Progenitor cell of endocrine pancreas (in vitro differentiated cells): ENCODE measurements at places on chromosomes 7 and 10. TPM values are rescaled to one million over a fixed set of nuclear protein-coding genes. Genes with fewer than 3 reads are reported as not detected.

DNA sequence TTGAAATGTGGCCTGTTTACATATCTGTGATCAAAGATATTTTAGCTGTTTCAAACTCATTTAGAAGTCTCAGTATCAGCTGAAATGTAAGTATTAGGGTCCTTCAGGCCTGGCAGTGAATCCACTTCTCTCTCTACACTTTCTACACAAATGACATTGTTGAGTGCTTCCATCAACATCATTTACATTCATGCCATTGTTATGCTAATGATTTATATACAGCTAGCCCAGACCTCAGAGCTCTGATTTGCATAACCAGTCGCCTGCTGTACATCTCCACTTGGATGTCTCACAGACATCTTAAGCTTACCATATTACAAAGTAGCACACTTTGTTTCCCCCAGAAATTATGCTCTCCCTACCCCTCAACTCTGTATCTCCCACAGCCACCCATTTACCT, 71.6 kb downstream of the GSDME start:
- peaks cover 1% of the 10 kb centered on the region for H3K4me1 ChIP-seq
- DNase-seq: no peak
- H3K27ac ChIP-seq: no peak overlapping the region
- peaks cover 23% of the 10 kb centered on the region for H3K36me3 ChIP-seq
- H3K4me3 ChIP-seq: no peak overlapping the region
- no peaks in the 10 kb centered on the region for H3K27me3 ChIP-seq

GRCh38 chr10:4662576-4663161, 163.3 kb upstream of the AKR1E2 start:
- no peak overlapping the region for H3K4me3 ChIP-seq
- no peak for DNase-seq
- peaks cover 7% of the 10 kb centered on the region for H3K27me3 ChIP-seq
- peaks cover 16% of the 10 kb centered on the region for H3K4me1 ChIP-seq

- no peaks in the 10 kb centered on the region for H3K4me1 ChIP-seq
- H3K27me3 ChIP-seq: no peaks in the 10 kb centered on the region
- H3K27ac ChIP-seq: no peak overlapping the region
- H3K36me3 ChIP-seq: no peaks in the 10 kb centered on the region
- H3K4me3 ChIP-seq: no peak overlapping the region
Measured at GRCh38 chr10:51010977-51011376, 63.3 kb upstream of the PRKG1 start.

DNA sequence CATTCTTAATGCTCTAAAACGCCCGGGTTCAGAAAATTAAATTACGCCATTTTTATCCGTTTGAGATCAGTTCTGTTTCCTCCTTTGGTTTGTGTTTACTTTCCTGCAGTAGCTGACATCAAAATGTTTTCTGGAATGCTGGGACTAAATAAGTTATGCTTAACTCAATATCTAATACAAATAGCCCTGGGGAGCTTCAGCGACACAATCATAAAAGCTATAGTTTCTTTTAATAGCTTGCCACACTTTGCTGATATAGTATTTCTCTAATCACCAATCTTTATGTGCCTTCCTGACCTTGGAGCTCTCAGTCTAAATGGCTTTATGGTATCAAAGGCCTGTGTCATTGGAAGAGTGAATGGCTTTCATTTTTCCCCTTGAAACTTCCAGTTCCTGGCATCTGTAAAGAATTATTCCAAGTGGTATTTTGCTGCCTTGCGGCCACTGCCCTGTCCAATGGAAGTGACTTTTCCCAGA, 202.7 kb downstream of the HDAC9 start:
- peaks cover 6% of the 10 kb centered on the region for H3K4me1 ChIP-seq
- no peak for DNase-seq
- H3K27me3 ChIP-seq: no peaks in the 10 kb centered on the region
- H3K36me3 ChIP-seq: no peaks in the 10 kb centered on the region

- no peak for DNase-seq
- H3K36me3 ChIP-seq: peaks cover 4% of the 10 kb centered on the region
Measured at GRCh38 chr7:101347477-101347876, 15.2 kb upstream of the COL26A1 start.

- H3K36me3 ChIP-seq: no peaks in the 10 kb centered on the region
- H3K27me3 ChIP-seq: no peaks in the 10 kb centered on the region
- H3K27ac ChIP-seq: no peak overlapping the region
- H3K4me1 ChIP-seq: peaks cover 4% of the 10 kb centered on the region
- no peak for DNase-seq
- H3K4me3 ChIP-seq: no peak overlapping the region
Measured at GRCh38 chr7:117621075-117621618, 141.3 kb downstream of the CFTR start.

RAMP3 gene
- total RNA-seq: not detected in 2 replicates

MSS51 gene
- total RNA-seq: 4.2 and 5.1 TPM in 2 replicates

HOXA2 gene
- total RNA-seq: 17.9 and 18.6 TPM in 2 replicates
